ENCODE measurements at places on chromosomes 5 and 9. TPM values are rescaled to one million over a fixed set of nuclear protein-coding genes. Genes with fewer than 3 reads are reported as not detected.

The KCNT1 gene
- polyA plus RNA-seq = not detected

The PCDHGB6 gene
- polyA plus RNA-seq = 0.09 TPM

- DNase-seq = no peak
Observed at GRCh38 chr5:32465076-32465475, 20.5 kb upstream of the ZFR start.

DNA sequence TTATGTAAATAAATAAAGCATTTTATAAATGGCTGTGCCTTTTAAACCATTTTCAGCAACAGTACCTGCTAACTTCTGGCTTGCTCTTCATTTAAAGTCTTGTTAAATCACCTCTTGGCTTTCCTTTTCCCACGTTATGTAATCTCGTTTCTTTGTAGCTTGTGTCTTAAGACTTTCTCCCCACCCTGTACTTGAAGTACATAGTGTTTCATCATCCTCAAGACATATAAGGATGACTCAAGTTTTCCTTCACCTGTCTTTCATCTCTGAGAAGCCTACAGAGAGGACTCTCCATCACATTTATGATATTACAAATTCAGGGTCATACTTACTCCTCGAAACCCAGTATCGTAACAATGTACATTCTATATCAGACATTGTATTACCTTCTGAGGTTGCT, 33.9 kb downstream of the PRELID2 start:
- no peak for DNase-seq

The ESM1 gene
- not detected for polyA plus RNA-seq

The SHOC1 gene
- not detected for polyA plus RNA-seq

GRCh38 chr9:125997196-125997823, 250.1 kb downstream of the PBX3 start:
- DNase-seq = no peak

The TCOF1 gene
- polyA plus RNA-seq = 44.2 TPM

GRCh38 chr9:81113453-81114124, 575.8 kb downstream of the TLE1 start:
- no peak for DNase-seq

DNA sequence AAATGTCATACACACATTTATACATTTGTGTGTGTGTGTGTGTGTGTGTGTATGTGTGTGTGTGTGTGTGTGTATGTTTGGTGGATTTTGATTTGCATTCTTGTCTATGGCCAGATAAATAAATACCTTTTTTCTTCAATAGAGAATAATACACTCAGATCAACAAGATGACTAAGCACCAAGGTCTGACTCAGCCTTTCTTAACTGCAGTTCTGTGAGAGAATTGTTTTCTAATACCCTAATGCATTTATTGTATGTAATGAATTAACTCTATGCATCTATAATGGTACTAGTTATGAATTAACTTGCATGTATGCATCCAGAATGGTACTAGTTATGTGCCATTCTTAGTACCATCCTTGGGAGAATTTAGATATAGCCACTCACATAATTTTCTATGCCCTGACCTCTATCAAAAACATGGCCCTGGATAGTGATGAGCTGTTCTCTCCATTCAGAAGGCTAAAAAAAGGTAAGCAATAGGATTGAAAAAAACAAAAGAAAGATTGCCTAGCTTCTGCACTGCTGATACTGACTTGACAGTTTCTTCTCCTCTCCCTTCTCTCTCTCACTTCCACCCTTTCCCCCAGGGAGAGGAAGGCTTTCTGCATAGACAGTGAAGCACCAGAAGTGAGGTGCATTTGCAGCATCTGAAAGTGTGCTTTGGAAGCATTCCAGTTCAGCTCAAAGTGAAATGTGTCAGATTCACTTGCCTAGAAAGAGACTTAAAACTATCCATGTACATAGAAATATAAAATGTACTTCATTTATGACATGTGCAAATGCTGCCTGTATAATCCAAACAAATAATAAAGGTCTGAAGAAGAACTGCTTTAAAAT, 55.1 kb upstream of the CCDC112 start:
- DNase-seq = peak; percentile 18

- no peak for DNase-seq
Observed at GRCh38 chr9:8224381-8224801, 424.8 kb upstream of the DMAC1 start.

The GADD45G gene
- 0.15 TPM for polyA plus RNA-seq

- peak; percentile 60 for DNase-seq
Observed at GRCh38 chr5:181184845-181185216, 20.2 kb downstream of the TRIM7 start.

DNA sequence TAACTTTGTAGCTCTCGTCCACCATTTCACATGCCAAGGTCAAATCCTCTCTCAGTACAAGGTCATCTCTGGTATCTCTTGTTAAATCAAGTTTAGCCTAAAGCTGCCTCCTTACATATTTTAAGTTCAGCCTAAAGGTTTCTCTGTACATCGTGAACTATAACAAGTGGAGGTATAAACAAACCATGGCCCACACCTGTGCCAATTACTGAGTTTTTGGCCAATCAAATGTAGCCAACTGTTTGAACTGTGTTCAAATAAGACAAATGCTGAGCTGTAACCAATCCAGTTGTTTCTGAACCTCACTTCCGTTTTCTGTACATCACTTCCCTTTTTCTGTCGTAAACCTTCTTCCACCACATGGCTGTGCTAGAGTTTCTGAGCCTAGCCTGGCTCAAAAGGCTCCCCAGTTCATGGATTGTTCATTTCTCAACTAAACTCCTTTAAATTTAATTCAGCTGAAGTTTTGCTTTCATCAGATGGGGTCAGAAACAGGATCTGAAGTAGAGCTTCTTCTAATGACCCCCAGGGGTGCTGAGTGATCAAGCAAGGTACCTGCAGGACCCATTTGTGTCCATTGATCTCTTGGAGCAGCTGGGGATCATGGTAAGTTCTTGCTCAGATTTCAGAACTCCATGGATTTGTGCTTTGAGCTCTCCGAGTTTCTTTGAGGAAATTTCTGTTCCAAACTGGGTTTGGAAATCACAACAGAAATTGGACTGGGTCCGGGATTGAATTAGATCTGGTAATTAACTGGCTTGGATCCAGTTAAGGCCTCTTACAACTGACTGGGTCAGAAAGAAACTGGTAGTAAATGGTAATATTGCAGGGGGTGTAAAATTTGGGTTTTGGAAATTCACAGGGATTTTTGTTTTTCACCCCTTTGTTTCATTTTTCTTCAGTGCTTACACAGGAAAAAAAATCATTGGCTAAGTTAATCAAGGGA, 11.0 kb upstream of the NANS start:
- DNase-seq = no peak

DNA sequence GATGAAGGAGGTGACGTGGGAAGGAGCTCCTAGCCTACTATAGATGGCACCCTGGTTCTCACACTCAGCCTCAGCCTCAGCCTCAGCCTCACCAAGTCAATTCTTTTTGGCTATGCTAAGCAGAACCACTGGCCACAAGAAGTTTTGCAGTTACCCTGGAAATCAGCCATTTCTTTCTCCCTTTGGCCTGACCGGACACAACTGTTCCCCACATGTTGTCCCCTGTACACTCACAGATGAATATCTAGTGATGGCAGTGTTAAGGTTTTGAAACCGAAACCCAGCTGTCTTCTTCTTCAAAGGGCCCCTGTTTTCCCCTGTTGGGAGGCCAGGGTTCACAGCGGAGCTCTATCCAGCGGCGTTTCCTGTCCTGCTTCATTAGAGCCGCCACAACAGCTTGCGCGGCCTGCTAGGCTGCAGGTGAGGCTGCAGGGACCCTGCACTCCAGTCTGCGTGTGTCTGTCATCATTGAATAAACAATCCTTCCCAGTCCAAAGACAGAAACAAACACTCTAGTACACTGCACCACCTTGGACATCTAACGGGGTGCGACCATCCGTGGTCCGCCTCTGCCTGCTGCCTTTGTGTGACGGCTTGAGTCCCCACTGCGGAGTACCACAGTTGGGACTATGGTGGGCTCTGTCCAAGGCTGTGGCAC, 250.5 kb downstream of the DENND1A start:
- DNase-seq = no peak

DNA sequence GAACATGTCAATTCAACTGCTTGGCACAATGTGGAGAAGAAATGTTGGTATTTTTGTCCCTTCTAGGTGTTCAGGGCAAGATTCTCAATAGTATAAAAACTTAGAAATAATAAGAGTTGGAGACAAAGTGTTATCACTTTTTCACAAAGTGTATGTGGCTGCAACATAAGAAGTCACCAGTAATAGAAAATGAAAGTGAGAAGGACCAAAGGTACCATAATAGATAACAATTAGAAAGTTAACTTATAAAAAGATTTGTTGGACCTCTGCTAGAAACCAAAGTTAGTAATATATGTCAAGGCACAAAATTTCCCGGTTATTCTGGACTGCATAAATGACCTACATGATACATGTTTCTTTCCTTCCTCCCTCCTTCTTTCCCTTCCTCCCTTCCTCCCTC, 1535.3 kb downstream of the EFNA5 start:
- no peak for DNase-seq

DNA sequence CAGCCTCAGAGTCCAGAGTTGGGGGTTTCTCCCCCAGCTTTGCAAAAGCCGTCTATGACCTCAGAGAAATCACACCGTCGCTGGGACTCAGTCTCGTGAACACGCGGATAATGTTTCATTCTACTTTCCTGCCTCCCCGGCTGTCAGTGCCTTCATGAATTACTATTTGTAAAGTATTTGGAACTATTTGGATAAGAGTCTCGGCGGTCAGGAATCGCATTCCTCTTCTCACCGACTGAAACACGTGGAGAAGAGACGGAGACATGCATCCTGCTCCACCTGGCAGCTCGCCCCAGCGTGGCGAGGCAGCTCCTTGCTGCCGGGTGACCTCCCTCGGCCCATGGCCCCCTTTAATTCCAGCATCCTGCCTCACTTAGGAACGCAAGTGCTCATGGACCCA, 23.9 kb downstream of the IRX2 start:
- DNase-seq = no peak

DNA sequence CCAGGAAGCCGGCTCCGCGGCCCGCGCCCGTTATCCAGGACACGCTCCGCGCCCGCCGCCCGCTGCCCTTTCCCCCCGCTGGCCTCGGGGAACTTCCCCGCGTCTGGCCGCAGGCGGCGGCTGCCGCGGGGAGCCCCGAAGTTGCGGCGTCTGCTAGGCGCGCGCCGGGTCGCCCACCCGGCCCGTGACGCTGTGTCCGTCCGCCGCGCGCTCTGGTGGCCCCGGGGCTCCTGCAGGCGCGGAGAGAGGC, 621 bp upstream of the GCNT4 start:
- DNase-seq = no peak

DNA sequence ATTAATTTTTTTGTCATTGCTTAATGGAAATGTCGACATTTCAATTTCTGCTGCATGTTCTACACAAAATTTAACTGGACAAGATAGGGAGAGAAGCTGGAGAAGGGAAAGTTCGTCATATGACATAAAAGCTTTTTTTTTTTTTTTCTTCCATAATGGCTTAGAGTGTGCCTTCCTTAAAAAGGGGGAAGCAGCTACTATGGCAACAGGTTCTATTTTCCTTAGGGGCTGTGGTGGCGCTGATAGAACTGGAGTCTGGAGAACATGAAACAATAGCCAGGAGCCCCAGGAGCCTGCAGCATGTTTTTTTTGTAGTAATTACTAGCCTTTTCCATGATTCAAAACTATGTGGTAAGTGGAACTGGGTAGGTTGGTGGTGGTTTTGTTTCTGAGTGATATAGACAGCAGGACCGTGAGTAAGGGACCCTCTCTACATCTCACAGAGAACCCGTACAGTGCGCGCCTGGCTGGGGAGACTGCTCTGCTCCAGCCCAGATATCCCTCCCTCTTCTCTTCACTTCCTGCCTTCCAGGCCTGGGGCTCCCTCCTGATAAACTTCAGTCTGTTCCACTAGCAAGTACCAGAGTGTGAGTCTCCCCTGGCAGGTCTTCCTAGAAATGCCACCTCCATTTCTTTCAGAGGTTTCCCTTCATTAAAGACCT, 301.6 kb downstream of the NR3C1 start:
- DNase-seq = no peak

The ZFP37 gene
- 2.0 TPM for polyA plus RNA-seq

- no peak for DNase-seq
Observed at GRCh38 chr9:116942593-116943061, 255.5 kb downstream of the TRIM32 start.

The STK32A gene
- polyA plus RNA-seq = 0.50 TPM

GRCh38 chr5:6804766-6805501, 91.7 kb downstream of the TENT4A start:
- no peak for DNase-seq

The ZNF484 gene
- polyA plus RNA-seq = 2.3 TPM

GRCh38 chr5:67182301-67182790, 14.3 kb downstream of the CD180 start:
- DNase-seq = no peak

DNA sequence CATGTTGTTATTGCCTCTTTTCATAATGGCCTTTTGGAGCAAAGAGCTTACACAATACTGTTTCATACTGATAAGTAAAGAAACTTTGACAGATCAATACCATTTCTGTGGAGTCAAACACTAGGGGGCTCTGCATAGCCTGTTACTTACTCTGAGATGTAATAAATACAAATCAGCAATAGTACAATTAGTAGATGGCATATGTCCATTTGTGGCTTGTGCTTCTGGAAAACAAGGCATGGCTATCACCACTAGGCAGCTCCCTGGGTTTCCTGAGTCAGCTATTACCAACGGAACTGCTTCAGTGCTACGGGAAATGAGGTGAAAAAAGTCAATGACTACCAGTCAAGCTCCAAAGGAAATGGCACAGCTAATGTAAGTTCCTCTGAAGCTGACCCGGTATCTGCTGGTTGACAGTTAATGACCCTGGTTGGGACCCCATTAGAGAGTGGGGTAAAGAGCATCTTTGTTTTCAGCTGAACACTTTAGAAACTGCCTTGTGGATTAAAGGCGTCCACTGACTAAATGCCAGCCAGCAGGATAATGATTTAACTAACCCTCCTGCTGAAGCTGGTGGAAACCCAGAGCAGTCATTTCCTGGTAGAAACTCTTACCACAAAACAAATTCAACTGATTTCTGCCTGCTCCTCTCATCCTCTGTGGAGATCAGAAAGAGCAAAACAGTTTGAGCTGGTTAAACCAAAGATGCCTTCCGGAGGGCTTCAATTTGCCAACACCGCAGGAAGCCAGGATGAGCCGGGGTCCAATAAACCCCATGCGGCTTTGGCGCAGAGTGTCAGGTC, 69.0 kb upstream of the FAM169A start:
- DNase-seq = no peak

Measured in A549 (cell line).